ENCODE measurements at places on chromosomes 16 and 17.
A peak's percentile ranks its signal among the peaks of the same experiment; 100 is the strongest.

DNA sequence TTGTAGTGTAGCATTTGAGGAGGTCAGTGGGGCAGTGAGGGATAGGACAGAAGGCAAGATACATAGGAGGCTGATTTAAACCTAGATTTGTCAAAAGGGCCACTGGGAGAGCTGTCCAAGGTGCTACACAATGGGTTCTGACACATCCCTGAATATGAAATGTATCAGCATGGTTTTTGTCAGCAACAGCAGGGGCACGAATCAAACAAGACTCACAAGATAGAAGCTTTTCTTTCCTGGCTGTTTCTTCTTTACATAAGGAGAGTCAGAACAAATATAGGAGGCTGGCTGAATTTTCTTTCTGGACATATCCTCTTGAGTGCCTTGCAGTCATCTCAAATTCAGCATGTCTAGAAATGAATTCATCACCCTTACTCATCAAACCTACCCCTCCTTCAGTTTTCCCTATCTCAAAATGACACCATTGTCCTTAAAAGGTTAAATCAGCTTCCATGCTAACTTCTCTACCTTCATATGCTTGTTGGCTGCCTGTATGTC is 130.5 kb downstream of the NPIPB5 start:
- DNase-seq, result peak; percentile 78
- H3K4me1 ChIP-seq, result no peaks in the 10 kb centered on the region
- H3K4me3 ChIP-seq, result no peak overlapping the region
- H3K36me3 ChIP-seq, result no peaks in the 10 kb centered on the region

GRCh38 chr17:29557085-29557738 is 9.6 kb downstream of the ABHD15 start:
- no peak for DNase-seq
- no peak overlapping the region for H3K27ac ChIP-seq
- peaks cover 12% of the 10 kb centered on the region for H3K36me3 ChIP-seq
- H3K4me3 ChIP-seq, result no peak overlapping the region

- no peak overlapping the region for H3K27ac ChIP-seq
- peaks cover 15% of the 10 kb centered on the region for H3K4me1 ChIP-seq
- no peaks in the 10 kb centered on the region for H3K27me3 ChIP-seq
- peak; percentile 17 for DNase-seq
- H3K4me3 ChIP-seq, result no peak overlapping the region
Measured at GRCh38 chr17:42591411-42591810, 13.9 kb upstream of the PSMC3IP start.

DNA sequence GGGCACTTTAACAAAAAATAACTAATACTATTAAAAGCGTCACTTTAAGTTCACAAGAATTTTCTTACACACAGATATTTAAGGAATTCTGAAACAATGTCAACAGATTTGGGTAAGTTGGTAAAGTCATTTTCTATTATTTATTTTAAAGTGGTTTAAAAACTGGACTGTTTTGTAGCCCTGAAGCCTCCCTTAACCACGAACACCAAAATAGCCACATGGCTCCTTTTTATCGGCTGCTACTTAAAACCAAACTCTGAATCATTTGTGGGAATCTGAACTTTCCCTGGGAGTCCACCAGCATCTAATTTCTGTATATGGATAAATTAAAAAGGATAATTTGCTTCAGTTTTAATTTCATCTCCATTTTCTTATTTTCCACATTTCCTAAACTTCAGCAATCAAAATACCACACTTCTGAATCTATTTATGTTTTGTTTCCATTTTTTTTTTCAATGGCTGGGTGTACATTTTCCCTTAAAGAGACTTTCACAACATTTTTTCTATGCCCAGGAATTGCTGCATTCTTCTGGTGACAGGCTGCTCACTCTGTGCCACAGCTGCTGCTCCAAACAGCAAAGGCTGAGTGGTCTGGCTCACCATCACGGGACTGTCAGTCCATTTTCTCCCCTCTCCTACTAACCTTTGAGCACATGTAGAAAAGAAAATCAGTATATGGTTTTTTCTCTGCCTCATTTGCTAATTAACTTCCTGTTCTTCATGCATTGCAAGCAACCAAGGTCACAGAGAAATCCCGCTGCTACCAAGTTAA is 255.5 kb upstream of the KCNJ16 start:
- peaks cover 8% of the 10 kb centered on the region for H3K4me1 ChIP-seq
- H3K36me3 ChIP-seq, result no peaks in the 10 kb centered on the region
- no peak overlapping the region for H3K27ac ChIP-seq

DNA sequence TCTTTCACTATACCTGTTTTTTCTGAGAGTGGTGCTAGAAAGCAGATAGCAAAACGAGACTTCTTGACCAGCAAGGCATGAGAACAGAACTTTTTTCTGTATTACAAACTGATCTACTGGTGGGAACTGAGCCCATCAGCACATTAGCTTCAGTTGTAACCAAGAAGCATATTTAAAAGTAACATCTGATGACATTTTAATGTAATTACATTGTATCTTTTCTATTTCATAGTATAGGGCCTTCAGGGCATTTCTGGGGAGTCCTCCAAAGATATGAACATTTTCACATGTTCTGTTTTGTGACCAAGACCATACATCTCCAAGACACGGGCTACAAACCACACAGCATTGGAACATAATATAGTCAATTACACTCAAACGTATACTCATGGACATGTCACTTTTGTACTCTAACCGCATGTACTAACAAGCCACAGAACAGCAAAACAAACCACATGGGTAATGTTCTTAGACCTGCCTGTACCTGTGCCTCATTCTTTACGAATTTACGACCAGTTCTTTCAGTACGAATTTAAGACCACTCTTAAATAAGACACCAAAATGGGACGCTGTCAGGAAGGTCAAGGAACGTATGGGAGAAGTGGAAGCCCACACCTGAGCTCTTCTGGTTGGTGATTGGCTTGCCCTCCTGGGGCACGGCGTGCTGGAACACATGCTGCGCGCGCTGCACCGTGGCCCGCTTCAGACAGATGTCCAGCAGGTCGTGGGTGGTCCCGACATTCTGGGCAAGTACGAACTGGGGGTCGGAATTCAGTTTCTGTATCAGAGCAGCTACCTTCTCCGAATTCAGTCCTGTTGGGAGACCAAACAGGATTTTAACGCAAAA is 825 bp downstream of the BLMH start:
- H3K27me3 ChIP-seq, result no peaks in the 10 kb centered on the region
- H3K27ac ChIP-seq, result peak overlapping the region; percentile 72
- peak; percentile 81 for DNase-seq
- H3K4me3 ChIP-seq, result peak overlapping the region; percentile 85

DNA sequence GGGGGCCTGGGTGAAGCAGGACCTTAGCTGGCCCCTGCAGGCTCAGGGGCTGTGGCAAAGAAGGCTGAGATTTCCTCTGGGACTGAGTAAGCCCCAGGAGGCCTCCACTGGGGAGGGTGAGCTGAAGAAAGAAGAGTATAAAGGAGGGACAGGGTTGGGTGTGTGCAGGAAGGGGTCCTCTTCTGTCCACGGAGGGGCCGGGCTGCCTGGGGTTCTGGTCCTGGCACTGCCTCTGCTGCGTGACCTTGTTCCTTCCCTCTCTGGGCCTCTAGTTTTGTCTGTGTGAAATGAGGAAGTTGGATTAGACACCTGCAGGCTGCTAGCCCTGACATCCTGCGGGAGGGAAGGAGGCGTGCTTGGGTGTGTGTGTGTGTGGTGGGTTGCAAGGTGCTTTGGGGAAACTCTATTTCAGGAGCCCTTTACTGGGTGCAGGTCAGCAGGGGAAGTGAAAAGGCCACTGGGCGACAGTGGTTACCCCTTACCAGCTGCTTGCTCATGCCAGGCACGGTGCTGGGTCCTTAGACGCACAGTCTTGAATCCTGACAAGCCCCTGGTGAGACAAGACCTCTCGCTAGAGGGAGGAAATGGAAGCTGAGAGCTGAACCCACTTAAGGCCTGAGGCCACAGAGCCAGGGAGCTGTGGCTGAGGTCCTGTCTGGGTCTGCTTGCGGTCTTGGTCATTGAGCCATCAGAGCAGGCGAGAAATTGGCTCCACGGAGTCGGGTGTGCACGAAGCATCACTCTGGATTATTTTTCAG is 60.7 kb downstream of the OR1D5 start:
- H3K27me3 ChIP-seq, result no peaks in the 10 kb centered on the region
- peaks cover 69% of the 10 kb centered on the region for H3K4me1 ChIP-seq
- peak overlapping the region; percentile 72 for H3K4me3 ChIP-seq
- H3K36me3 ChIP-seq, result no peaks in the 10 kb centered on the region
- peak overlapping the region; percentile 99 for H3K27ac ChIP-seq

DNA sequence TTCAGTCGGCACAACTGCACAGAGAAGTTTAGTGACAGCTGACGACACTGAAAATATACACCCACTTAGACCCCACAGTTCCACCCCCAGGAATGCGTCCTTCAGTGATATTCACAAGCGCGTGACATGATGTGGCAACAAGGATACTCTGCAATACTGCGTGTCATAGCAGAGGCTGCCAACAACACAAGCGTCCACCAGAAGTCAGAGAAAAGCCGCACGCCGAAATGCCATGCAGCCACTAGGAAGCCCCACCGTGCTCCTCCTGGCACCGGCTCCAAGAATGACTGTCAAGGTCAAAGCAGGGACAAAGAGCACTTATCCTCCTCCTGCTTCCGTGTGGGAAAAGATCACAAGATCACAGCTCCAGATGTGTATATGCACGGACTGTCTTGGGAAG is 3.5 kb downstream of the ATP2A3 start:
- peaks cover 79% of the 10 kb centered on the region for H3K4me1 ChIP-seq
- peak overlapping the region; percentile 99 for H3K27ac ChIP-seq
- DNase-seq, result no peak

GRCh38 chr17:34820248-34820801 is 140.9 kb downstream of the CCT6B start:
- no peak for DNase-seq
- no peaks in the 10 kb centered on the region for H3K4me1 ChIP-seq
- H3K4me3 ChIP-seq, result no peak overlapping the region
- H3K27ac ChIP-seq, result no peak overlapping the region
- H3K27me3 ChIP-seq, result no peaks in the 10 kb centered on the region

GRCh38 chr17:59001158-59001814 is 105.4 kb downstream of the TRIM37 start:
- no peaks in the 10 kb centered on the region for H3K27me3 ChIP-seq
- peak overlapping the region; percentile 62 for H3K4me3 ChIP-seq
- H3K4me1 ChIP-seq, result peaks cover 41% of the 10 kb centered on the region
- H3K27ac ChIP-seq, result peak overlapping the region; percentile 85

- DNase-seq, result no peak
- no peaks in the 10 kb centered on the region for H3K4me1 ChIP-seq
Measured at GRCh38 chr16:60150907-60151306, 1416.8 kb upstream of the GOT2 start.

GRCh38 chr17:49980703-49981197 is 11.8 kb downstream of the DLX4 start:
- no peaks in the 10 kb centered on the region for H3K4me1 ChIP-seq
- no peaks in the 10 kb centered on the region for H3K27me3 ChIP-seq
- H3K4me3 ChIP-seq, result no peak overlapping the region
- H3K27ac ChIP-seq, result no peak overlapping the region
- no peak for DNase-seq

DNA sequence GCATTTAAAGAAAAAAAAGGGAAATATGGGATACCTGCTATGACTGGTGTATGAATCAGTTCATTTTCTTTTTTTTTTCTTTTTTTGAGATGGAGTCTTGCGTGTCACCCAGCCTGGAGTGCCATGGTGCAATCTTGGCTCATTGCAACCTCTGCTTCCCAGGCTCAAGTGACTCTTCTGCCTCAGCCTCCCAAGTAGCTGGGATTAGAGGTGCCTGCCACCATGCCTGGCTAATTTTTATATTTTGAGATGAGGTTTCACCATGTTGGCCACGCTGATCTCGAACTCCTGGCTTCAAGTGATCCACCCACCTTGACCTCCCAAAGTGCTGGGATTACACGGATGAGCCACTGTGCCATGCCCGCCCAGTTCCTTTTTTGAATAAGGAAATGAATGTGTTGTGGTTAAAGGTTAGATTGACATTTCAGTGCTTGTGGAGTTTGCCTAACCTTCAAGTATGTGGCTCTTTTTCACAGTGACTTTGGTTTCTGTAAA is 7.7 kb downstream of the HAPSTR1 start:
- no peak overlapping the region for H3K4me3 ChIP-seq
- H3K4me1 ChIP-seq, result peaks cover 45% of the 10 kb centered on the region
- no peaks in the 10 kb centered on the region for H3K27me3 ChIP-seq
- no peak for DNase-seq
- H3K36me3 ChIP-seq, result peaks cover 83% of the 10 kb centered on the region

- H3K4me3 ChIP-seq, result no peak overlapping the region
- H3K4me1 ChIP-seq, result no peaks in the 10 kb centered on the region
- H3K36me3 ChIP-seq, result peaks cover 2% of the 10 kb centered on the region
- no peaks in the 10 kb centered on the region for H3K27me3 ChIP-seq
- no peak overlapping the region for H3K27ac ChIP-seq
Measured at GRCh38 chr17:562174-562573, 152.5 kb downstream of the VPS53 start.

DNA sequence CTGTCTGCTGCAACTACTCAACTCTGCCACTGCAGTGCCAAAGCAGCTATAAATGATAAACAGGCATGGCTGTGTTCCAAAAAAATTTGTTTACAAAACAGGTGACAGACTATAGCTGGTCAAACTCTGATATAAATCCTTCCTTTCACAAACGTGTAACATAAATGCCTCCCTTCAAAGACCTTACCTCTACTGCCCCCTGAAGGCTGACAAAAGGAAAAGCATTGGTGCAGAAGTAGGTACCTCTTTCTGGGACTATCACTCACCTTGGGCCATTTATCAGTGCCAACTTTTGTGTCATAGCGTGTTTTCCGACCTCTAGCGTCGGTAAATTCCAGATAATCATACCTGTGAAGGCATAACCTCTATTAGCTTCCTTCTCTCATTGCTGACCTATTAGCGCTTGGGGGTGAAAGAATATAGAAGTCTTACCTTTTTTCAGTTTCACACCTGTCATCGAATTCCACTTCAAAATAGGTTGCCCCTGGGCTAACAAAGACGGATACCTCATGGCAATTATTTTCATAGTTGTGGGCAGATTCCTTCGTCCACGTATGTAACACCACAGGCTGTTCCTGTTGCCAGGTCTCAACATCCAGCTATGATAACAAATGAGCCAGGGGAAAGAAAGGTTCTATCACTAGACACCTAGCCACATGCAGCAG is 67.9 kb downstream of the ZZEF1 start:
- no peak overlapping the region for H3K27ac ChIP-seq
- H3K4me3 ChIP-seq, result no peak overlapping the region
- DNase-seq, result peak; percentile 87
- H3K27me3 ChIP-seq, result no peaks in the 10 kb centered on the region
- H3K36me3 ChIP-seq, result peaks cover 32% of the 10 kb centered on the region

GRCh38 chr17:82527898-82528297 is 8.4 kb downstream of the FOXK2 start:
- DNase-seq, result no peak
- H3K36me3 ChIP-seq, result no peaks in the 10 kb centered on the region
- no peaks in the 10 kb centered on the region for H3K4me1 ChIP-seq
- H3K27ac ChIP-seq, result no peak overlapping the region
- no peaks in the 10 kb centered on the region for H3K27me3 ChIP-seq

DNA sequence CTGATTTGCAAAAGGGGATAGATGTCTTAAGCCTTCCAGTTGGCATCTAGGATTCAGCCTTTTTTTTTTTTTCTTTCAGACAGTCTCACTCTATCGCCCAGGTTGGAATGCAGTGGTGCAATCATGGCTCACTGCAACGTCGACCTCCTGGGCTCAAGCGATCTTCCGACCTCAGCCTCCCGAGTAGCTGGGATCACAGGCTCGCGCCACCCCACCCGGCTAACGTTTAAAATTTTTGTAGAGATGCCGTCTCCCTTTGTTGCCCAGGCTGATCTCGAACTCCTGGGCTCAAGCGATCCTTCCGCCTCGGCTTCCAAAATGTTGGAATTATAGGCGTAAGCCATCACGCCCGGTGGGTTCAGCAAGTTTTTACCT is 571 bp upstream of the CCP110 start:
- no peak for DNase-seq
- peaks cover 18% of the 10 kb centered on the region for H3K36me3 ChIP-seq
- H3K27me3 ChIP-seq, result no peaks in the 10 kb centered on the region

GRCh38 chr16:78389009-78389498 is 289.6 kb downstream of the WWOX start:
- H3K4me3 ChIP-seq, result no peak overlapping the region
- H3K27me3 ChIP-seq, result no peaks in the 10 kb centered on the region
- DNase-seq, result no peak
- H3K36me3 ChIP-seq, result no peaks in the 10 kb centered on the region
